Forelimb muscle (tissue), 1 donor: ENCODE measurements at places on chromosomes 11 and 22. TPM values are rescaled to one million over a fixed set of nuclear protein-coding genes. Genes with fewer than 3 reads are reported as not detected.

Gene MS4A6E
- not detected for polyA plus RNA-seq

Gene TMEM191B
- not detected for polyA plus RNA-seq

Gene DNAJC4
- 65.1 TPM for polyA plus RNA-seq

Gene JAML
- polyA plus RNA-seq, result 1.7 TPM

Gene ACCS
- 25.5 TPM for polyA plus RNA-seq

Gene PANX3
- polyA plus RNA-seq, result not detected

Gene VSIG2
- 1.1 TPM for polyA plus RNA-seq

Gene AMPD3
- 5.3 TPM for polyA plus RNA-seq

Gene RFPL2
- polyA plus RNA-seq, result 0.16 TPM

Gene GRM5
- not detected for polyA plus RNA-seq

Gene KRTAP5-10
- polyA plus RNA-seq, result not detected

Gene YPEL4
- 2.1 TPM for polyA plus RNA-seq

Gene ISX
- polyA plus RNA-seq, result not detected

Gene ZNF195
- polyA plus RNA-seq, result 16.8 TPM

Gene NAALADL1
- polyA plus RNA-seq, result 6.4 TPM

Gene CBLIF
- polyA plus RNA-seq, result not detected

Gene MMP12
- polyA plus RNA-seq, result not detected

Gene APOA4
- polyA plus RNA-seq, result not detected

Gene OLFML1
- 35.0 TPM for polyA plus RNA-seq

Gene KCNK4
- polyA plus RNA-seq, result not detected

Gene FAT3
- polyA plus RNA-seq, result 1.8 TPM

Gene CCDC73
- polyA plus RNA-seq, result 0.05 TPM

Gene ZFTA
- 30.2 TPM for polyA plus RNA-seq

Gene C11orf91
- polyA plus RNA-seq, result not detected

Gene SYT8
- polyA plus RNA-seq, result 0.54 TPM

Gene MS4A4A
- 9.4 TPM for polyA plus RNA-seq

Gene LMNTD2
- 0.52 TPM for polyA plus RNA-seq

Gene KDM4D
- polyA plus RNA-seq, result 1.1 TPM

Gene FOLR2
- 19.8 TPM for polyA plus RNA-seq

Gene HOATZ
- polyA plus RNA-seq, result not detected

Gene MUC5AC
- not detected for polyA plus RNA-seq

Gene POLR2L
- 109 TPM for polyA plus RNA-seq

Gene TTLL1
- polyA plus RNA-seq, result 9.6 TPM

Gene LIF
- polyA plus RNA-seq, result 0.76 TPM

Gene ARHGAP8
- polyA plus RNA-seq, result 1.7 TPM

Gene OR10AG1
- not detected for polyA plus RNA-seq

Gene NXPE2
- polyA plus RNA-seq, result 0.16 TPM

Gene KRTAP5-2
- polyA plus RNA-seq, result 0.38 TPM

Gene DMC1
- 5.0 TPM for polyA plus RNA-seq

Gene TPCN2
- 7.1 TPM for polyA plus RNA-seq

Gene PPFIBP2
- 59.0 TPM for polyA plus RNA-seq

Gene SCUBE2
- polyA plus RNA-seq, result 31.3 TPM

Gene PTPRJ
- 2.3 TPM for polyA plus RNA-seq

Gene OR5F1
- polyA plus RNA-seq, result not detected

Gene PHOX2A
- not detected for polyA plus RNA-seq

Gene UPB1
- polyA plus RNA-seq, result 0.75 TPM

Gene PATE2
- polyA plus RNA-seq, result not detected

Gene HTATIP2
- 5.5 TPM for polyA plus RNA-seq

Gene HDAC10
- polyA plus RNA-seq, result 14.5 TPM

Gene PLEKHA7
- polyA plus RNA-seq, result 4.0 TPM

Gene SLC25A17
- 20.9 TPM for polyA plus RNA-seq

Gene UCP3
- 4.5 TPM for polyA plus RNA-seq

Gene CHST1
- 14.6 TPM for polyA plus RNA-seq

Gene ENTHD1
- not detected for polyA plus RNA-seq

Gene PVALB
- polyA plus RNA-seq, result 22.8 TPM

Gene HPS5
- 11.1 TPM for polyA plus RNA-seq
